ENCODE measurements at places on chromosomes 5 and 9.

DNA sequence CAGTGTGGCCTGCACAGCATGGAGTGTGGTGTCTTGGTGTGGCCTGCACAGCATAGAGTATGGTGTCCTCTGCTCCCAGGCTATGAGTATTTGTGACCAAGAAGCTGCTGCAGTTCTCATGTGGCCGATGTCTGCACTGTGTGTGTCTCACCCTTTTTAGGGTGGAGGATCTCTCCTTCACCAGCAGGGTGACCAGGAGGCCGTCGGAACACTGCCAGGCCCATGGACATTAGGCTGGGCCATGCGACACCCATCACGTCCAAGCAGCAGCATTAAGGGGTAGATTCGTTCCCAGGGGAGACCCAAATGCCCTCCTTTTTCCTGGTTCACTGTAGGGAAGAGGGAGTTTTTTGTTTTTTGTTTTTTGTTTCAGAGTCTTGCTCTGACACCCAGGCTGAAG lies 115.3 kb upstream of the SPIN1 start:
- no peak for DNase-seq

DNA sequence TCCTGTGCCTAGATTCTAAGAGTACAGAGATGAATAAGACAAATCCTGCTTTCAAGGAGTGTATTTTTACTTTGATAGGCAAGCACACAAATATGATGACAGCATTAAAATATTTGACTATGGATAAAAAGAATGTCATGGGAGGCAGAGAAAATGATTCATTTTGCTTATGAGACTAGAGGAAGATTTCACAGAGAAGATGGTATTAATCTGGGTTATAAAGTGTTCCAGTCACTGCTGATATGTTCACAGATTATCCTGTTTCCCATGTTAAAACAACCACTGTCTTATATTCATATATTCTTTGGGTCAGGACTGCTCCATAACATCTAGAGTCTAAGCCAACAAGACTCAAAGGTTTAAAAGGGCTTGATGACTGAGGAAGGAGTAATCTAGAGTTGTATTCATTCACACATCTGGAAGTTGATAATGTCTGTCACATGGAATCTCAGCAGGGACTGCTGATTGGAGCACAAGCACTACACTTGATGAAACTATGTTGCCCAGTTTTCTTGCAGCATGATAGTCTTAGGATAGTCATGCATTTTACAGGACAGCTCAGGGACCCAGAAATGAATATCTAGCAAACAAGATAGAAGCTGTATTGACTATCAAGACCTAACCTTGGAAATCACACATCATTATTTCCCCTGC lies 79.3 kb downstream of the STARD4 start:
- no peak for DNase-seq

- DNase-seq: no peak
Measured at GRCh38 chr5:9340085-9340484, 205.8 kb downstream of the SEMA5A start.

GRCh38 chr9:87673446-87674120 lies 52.3 kb upstream of the CTSL start:
- no peak for DNase-seq

GRCh38 chr5:166909040-166909439 lies 1382.4 kb upstream of the WWC1 start:
- no peak for DNase-seq

- no peak for DNase-seq
Measured at GRCh38 chr9:99666571-99666970, 155.1 kb upstream of the NR4A3 start.

DNA sequence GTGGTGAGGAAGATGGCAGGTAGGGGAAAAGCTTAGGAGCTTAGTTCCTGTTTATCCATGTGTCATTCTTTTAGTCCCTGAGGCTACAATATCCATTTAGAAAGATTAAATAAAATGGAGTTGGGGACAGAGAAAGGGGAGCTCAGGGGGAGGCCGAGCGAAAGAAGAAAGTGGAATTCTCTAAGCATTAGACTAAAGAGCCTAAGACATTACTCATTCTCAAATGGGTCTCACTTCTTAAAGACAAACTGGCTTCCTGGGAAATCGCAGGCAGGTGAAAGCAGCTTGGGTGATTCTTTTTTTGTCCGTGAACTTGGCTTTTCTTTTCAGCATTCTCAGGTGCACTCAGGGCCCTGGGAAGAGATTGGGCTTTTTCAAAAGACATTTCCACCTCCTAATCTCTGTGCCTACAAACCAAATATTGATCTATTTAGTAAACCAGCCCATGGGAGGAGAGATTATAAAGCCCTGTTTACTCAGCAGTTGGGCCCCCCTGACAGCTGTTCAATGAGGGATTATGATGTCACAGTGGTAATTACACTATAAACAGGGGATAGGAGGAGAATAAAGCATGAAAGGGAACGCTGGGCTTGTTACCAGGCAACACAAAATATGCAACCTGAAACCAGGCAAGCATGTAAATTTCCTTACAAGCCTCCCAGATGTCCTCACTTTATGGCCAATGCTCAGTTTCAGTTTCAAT lies 584.0 kb downstream of the ACTL7B start:
- no peak for DNase-seq

Measured in anterior cingulate cortex (tissue), 58 donors.